Fibroblast of skin of right biceps (primary cell): ENCODE measurements at places on chromosomes 2 and 18.

- DNase-seq: no peak
These were observed 93.9 kb downstream of the SH3RF3 start for GRCh38 chr2:109222825-109223471.

- no peak for DNase-seq
These were observed 126.2 kb downstream of the RAPGEF4 start for GRCh38 chr2:172861656-172862476.

DNA sequence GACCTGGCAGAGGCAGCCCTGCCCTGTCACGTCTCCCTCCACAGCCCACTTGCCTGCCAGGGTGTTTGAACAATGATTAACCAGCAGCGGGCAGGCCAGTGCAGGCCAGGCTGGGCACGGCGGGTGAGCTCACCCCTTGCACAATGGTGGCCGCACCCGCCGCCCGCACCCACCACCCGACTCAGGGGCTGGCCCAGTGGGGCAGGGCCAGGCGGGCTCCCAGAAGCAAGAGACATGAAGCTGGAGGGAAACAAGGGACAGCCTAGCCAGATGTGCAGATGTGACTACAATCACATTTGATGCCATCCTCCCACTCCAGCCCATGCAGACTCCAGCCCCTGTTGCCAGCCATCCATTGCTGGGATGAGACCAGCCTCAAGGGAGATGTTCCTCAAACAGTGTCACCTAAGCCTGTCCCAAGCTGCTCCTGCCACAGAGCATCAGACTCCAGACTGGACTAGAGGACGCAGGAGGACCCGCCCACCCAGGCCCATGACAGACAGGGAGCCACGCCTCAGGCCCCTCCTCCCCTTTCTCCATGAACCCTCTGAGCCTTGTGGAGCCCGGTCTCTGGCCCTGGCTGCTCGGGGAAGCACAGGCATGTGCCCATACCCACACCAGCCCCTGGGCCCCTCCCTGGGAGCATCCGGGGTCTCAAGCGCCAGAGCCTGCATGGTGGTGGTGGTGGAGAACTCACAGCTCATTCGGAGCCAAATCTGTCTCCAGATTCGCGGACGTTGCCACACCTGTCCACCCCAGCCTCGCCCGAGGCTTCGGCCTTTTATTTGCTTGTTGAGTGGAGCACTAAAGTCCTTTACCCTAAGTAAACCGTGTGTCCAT, 45.0 kb downstream of the SDC1 start:
- no peak for DNase-seq

GRCh38 chr18:64271246-64271645, 122.4 kb upstream of the LINC00305 start:
- DNase-seq: no peak

DNA sequence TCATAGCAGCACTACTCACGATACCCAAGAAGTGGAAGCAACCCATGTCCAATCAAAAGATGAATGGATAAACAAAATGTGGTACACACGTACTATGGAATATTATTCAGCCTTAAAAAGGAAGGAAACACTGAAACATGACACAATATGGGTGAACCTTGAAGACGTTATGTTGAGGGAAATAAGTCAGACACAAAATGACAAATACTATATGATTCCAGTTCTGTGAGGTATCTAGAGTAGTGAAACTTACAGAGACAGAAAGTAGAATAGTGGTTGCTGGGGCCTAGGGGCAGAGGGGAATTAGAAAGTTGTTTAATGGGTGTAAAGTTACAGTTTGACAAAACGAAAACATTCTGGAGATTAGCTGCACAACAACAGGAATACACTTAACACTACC, 24.7 kb downstream of the TLK1 start:
- DNase-seq: no peak

- no peak for DNase-seq
These were observed 52.0 kb upstream of the CHN1 start for GRCh38 chr2:175057078-175057685.

DNA sequence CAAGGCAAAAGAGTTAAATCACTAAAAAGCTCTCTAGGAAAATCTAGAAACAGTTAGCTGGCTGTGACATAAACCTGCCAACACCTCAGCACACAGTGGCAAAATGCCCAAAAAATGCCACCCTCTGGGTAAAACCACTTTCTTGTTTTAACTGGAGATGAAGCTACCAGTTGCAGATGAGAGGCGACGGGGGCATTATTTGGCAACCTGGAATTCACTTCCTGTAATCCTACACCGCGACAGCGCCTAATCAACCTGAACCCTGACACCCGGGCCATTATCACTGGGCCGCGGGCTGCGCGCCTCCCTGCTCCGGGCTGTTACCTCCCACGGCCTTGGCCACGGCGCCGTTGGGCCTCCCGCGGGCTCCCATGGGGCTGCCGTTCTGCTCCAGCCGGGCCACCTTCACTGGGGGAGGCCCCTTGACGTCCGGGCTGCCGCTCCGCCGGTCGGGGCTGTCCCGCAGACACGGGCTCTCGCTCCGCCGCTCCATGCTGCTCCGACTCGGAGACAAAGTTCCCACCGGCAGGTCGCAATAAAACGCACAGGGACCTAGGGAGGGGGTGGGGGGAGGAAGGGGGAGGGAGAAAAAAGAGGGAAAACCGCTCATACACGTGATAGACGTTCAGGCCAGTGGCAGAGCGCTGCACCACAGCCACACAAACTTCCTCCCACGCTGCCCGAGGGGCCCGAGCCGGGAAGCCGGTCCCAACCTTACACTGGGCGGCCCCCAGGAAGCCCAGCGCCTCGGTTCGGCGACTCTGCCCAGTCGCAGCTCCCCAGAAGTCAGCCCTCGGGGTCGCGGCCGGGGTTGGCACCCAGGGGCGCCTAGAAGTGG, 2.0 kb downstream of the SATB2 start:
- no peak for DNase-seq

DNA sequence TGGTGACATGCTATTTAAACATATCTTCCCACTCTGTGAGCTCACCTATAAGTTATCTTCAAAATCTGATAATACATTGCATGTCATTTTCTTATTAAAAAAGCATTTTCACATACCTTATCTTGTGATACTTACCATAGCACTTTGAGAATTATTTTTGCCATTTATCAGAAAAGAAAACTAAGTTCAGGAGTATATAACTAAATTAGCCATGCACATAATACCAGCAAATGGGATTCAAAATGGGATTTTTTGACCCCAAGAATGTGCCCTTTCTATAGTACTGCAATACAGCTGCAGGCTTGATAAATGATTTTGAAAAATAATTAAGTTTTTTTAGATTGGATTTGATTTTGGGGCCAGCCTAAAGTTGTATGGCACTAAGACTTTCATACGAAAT, 41.2 kb downstream of the SLC8A1 start:
- no peak for DNase-seq

DNA sequence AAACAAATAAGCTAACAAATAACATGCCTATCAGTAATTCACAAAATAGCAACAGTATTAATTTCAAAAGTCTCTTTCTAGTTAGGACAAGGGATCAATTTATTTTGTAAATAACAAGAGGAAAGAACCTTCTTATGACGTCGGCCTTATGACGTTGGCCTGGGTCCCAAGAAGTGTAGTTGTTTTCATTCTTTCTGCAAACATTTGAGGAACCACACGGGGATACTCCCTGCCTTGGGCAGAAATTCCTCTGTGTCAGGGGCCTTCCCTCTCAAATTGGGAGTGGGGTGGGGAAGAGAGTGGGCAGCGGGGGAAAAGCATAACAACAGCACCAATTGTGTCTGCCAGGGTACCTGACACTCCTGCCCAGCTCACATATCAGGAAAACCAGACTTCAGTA, 1.3 kb downstream of the CCDC68 start:
- DNase-seq: no peak

GRCh38 chr18:77711096-77711495, 461.4 kb downstream of the GALR1 start:
- no peak for DNase-seq

GRCh38 chr2:26820932-26821331, 27.0 kb upstream of the DPYSL5 start:
- no peak for DNase-seq

DNA sequence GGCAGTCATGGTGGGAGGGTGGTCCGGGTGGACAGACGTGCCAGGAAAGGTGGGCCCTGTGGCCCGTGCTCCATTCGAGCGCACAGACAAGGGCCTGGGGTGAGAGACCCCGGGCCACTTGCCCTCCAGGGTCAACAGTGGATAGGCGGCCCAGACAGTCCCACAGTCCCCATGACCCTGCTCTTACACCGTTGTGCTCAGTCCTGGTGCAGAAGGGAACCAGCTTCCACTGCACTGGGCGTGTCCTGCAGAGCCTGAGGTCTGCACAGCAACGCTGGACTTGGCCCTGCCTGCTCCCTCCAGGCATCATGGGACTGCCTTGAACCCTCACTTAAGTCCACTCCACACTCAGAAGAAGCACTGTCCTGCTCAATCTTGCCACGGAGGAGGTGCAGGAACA, 52.0 kb downstream of the PXDN start:
- DNase-seq: no peak

DNA sequence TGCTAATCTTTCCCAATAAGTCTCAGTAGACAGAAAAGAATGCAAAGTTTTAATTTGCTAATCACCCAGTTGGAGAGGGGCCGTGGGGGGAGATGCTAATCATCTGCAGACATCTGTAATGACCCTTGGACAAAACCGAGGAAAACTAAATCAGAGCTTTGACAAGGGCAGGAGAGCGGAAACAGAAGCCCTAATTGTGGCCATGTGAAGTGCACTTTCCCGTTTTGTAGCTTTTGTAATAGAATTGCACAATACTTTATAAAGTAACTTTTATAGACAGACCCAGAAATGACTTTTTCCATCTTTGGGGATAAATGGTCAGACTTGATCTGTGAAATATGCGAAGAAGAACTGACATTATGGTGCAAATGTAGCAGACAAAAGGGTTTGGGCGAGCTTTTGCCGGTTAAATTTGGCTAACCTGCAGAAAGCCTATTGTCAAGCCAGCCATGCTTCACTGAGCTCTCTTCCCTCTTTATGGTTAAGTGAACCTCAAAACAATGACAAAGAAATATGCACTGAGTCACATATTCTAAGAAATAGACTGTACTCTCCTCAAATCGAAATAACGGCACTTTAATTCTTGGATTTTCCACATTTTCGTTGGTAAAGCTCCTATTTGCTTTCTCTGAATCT, 980.1 kb upstream of the POU3F3 start:
- no peak for DNase-seq

GRCh38 chr2:151359768-151360461, 2.5 kb downstream of the TNFAIP6 start:
- no peak for DNase-seq

GRCh38 chr2:71935262-71935848, 212.3 kb downstream of the CYP26B1 start:
- DNase-seq: peak; percentile 77

DNA sequence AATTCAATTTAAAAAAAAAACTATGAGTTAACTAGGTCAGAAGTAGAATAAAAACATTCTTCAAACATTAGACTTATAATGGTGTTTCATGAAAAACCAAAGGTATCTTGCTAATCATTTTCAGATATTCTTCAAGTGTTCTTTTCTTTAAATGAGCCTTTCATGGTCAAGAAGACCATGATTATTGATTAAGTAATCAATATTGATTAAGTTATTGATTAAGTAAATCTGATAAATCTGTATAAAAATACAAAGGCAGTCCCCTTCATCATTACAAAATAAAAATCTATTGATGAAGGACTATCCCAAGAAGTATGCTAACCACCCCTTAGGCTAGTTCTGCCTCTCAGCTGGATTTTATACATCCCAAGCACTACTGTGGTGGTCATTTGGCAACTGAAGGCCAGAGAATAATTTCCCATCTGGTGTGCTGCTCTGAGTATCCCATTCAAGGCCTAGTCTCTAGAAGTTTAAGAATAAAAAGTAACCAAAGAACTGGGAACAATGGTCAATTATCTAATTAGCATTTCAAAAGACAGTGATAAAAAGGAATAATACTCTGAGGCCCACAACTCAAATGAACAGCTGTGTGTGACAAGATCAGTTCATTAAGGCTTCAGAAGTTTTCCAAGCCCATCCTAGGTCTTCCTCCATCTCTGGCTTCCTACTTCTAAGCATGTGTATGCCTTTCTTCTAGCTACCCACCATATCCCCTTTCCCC, 63.5 kb downstream of the TCF4 start:
- no peak for DNase-seq

- no peak for DNase-seq
These were observed 38.5 kb upstream of the MYO3B start for GRCh38 chr2:170139276-170139967.

- no peak for DNase-seq
These were observed 75.8 kb downstream of the KCNG2 start for GRCh38 chr18:79873449-79874110.

DNA sequence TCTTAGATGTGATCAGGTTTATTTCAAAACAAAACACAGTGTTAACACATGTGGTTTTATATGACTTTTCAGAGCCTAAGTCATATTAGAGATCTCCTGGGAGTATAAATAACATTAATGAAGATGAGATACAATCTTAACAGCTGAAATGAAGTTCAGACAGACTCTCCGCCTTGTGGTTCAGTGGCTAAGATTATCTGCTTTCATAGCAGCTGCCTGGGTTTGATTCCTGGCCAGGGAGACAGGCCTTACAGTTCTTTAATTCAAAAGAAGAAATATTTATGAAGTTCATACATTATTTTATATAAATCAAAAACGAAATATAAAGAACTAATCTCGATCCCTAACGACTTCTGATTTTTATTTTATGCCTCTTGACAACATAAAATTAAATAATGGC, 35.2 kb upstream of the TTC32 start:
- DNase-seq: no peak

- DNase-seq: no peak
These were observed 100.5 kb upstream of the SPRED2 start for GRCh38 chr2:65532937-65533336.

- DNase-seq: no peak
These were observed 12.8 kb upstream of the SFTPB start for GRCh38 chr2:85680707-85681371.

- DNase-seq: no peak
These were observed 19.3 kb downstream of the GALNT13 start for GRCh38 chr2:153891051-153891450.

- DNase-seq: no peak
These were observed 238.5 kb downstream of the ALPK2 start for GRCh38 chr18:58390399-58390798.

DNA sequence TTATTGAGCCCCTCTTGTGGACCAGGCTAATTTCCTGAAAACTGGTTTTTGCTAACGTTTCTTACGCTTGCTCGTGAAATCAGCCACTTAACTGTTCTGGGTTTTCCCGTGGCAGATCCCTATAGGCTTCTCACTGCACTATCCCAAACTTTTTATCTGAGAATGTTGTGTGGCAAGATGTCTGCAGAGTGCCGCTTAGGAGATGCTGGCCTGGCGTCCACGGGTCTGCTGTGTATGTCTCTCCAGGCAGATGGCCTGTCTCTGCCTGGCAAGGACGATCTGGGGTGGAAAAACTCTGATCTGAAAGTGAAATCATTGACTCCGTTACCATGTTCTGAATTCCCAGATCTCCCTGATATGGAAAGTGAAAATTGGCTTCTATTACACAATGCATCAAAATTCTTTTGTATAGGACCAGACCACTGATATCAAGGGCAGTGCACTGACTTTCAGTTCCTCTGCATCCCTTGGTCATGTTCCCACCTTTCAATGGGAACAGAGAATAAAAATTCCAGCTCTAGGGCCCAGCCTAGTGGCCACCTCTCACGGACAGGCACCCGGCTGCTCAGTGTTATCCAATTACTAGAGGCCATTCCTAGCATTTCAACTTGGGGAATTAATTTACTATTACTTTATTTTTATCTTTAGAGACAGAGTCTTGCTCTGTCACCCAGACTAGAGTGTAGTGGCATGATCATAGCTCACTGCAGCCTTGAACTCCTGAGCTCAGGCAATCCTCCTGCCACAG, 154.6 kb downstream of the ACOXL start:
- DNase-seq: no peak
